ENCODE measurements at places on chromosomes 2 and 18.

- DNase-seq, result no peak
Measured at GRCh38 chr18:23967321-23968089, 47.0 kb upstream of the TTC39C start.

- DNase-seq, result no peak
Measured at GRCh38 chr18:5584746-5585417, 41.1 kb upstream of the EPB41L3 start.

- no peak for DNase-seq
Measured at GRCh38 chr2:235512699-235513053, 18.8 kb downstream of the AGAP1 start.

- no peak for DNase-seq
Measured at GRCh38 chr2:86224645-86225355, 25.5 kb downstream of the MRPL35 start.

- DNase-seq, result no peak
Measured at GRCh38 chr2:239378021-239378917, 22.6 kb downstream of the HDAC4 start.

GRCh38 chr2:46390901-46391395 lies 88.4 kb upstream of the TMEM247 start:
- no peak for DNase-seq

GRCh38 chr2:213152065-213152794 lies 818 bp upstream of the IKZF2 start:
- peak; percentile 51 for DNase-seq

- DNase-seq, result no peak
Measured at GRCh38 chr18:67463829-67464228, 52.7 kb downstream of the DSEL start.

GRCh38 chr2:46578961-46579360 lies 99.6 kb downstream of the TMEM247 start:
- no peak for DNase-seq

GRCh38 chr2:40451918-40452605 lies at the start of gene SLC8A1:
TSS of gene SLC8A1 (minus strand) at chr2:40452090.
- peak; percentile 55 for DNase-seq
